ENCODE measurements at places on chromosomes 3 and 15. TPM values are rescaled to one million over a fixed set of nuclear protein-coding genes. Genes with fewer than 3 reads are reported as not detected.
A peak's percentile ranks its signal among the peaks of the same experiment; 100 is the strongest.

- peak; percentile 27 for DNase-seq
Measured at GRCh38 chr15:69723404-69724096, 270.9 kb downstream of the RPLP1 start.

The CD80 gene
- total RNA-seq: 0.69 TPM

The CFAP100 gene
- not detected for total RNA-seq

- DNase-seq: no peak
Measured at GRCh38 chr3:12758025-12758781, 856 bp downstream of the TMEM40 start.

DNA sequence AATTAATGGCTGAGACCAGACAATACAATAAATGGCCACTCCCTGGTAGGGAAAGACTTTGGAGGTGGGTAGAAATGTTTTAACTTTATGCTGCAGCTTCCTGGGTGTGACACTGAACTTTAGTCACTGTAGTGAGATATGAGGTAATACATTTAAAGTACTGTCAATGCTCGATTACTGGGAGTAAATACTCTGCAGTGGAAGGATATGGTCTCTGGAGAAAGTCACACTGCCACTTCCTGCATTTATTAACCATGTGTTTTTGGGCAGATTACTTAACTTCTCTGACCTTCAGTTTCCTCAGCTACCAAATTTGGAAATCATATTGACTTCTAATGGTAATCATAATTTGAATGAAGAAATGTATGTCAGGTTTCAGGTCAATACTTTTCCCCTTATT is 317.1 kb upstream of the TGFBR2 start:
- DNase-seq: peak; percentile 28

All from skin of body (tissue), 3 donors.